ENCODE measurements at places on chromosomes 4 and X.
A peak's percentile ranks its signal among the peaks of the same experiment; 100 is the strongest.

GRCh38 chrX:16308773-16309172, 141.5 kb downstream of the MAGEB17 start:
- DNase-seq: no peak

GRCh38 chrX:115366535-115366934, 77.0 kb downstream of the LUZP4 start:
- DNase-seq: no peak

DNA sequence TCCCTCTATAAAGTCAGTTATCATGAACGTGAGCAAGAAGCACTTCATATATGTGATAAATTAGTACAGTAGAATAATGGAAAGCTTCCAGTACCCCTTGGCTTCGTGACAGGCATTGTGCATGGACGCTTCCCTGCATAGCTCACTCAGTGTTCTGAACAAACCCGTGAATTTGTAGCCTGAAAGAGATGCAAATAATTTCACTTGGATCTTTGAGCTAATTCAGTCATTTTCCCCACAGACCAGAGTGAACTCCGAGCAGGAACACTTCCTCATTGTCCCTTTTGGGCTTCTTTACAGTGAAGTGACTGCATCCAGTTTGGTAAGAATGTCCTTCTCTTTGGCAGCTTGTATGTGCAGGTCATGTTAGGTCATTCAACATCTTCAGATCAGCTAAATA, 50.1 kb downstream of the ADD1 start:
- peak; percentile 45 for DNase-seq

GRCh38 chrX:65488495-65488894, 46.1 kb downstream of the LAS1L start:
- no peak for DNase-seq

DNA sequence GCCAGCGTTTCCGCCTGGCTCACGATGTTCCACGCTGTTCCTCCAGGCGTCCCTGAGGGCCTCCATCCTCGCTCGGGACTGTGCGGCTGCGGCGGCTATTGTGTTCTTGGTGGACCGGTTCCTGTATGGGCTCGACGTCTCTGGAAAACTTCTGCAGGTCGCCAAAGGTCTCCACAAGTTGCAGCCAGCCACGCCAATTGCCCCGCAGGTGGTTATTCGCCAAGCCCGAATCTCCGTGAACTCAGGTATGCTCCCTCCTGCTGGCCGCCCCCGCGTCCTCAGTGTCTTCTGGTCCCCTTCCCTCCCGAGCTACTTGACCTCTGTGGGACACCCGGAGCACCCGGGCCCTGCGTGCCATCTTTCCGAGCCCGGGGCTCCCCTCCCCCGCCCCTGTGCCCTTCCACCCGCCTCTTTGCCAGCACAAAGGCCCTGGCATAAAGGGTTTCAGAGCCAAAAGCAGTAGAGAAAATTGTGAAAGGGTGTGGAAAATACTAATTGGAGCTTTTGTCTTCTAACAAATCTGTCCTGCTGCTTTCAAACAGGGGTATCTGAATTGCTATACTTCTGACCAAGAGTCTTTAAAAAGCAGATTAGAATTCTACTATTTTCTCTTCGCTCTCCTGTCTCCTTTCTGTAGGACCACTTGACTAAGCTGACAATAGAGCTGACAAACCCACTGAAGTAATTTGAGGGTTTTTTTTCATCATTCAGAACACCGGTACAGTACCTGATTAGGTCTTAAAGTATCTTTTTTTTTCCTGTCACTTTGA, 104.0 kb downstream of the NEUROG2 start:
- no peak for DNase-seq

- DNase-seq: no peak
Observed at GRCh38 chr4:151403656-151404055, 5.3 kb upstream of the FHIP1A start.

- no peak for DNase-seq
Observed at GRCh38 chr4:20318909-20319277, 67.2 kb downstream of the SLIT2 start.

- DNase-seq: no peak
Observed at GRCh38 chrX:8783097-8783713, 18.0 kb downstream of the FAM9A start.

Measured in heart left ventricle (tissue), 16 donors.